Mammary microvascular endothelial cell (primary cell): ENCODE measurements at places on chromosomes 5 and 9. TPM values are rescaled to one million over a fixed set of nuclear protein-coding genes. Genes with fewer than 3 reads are reported as not detected.

The ELAVL2 gene
- 0.64 and 1.1 TPM in 2 replicates for total RNA-seq

The GOLM1 gene
- total RNA-seq, result 61.2 and 65.8 TPM in 2 replicates

The SELENOP gene
- 17.3 and 28.6 TPM in 2 replicates for total RNA-seq

The SMU1 gene
- 17.9 and 18.7 TPM in 2 replicates for total RNA-seq

The MYORG gene
- 6.1 and 7.4 TPM in 2 replicates for total RNA-seq

The PFN3 gene
- not detected in 2 replicates for total RNA-seq

The COX7C gene
- 378 and 478 TPM in 2 replicates for total RNA-seq

The CD72 gene
- total RNA-seq, result not detected in 2 replicates

The CCDC112 gene
- total RNA-seq, result 5.8 and 6.9 TPM in 2 replicates

The SV2C gene
- total RNA-seq, result not detected in 2 replicates

The MSX2 gene
- total RNA-seq, result 0.25 TPM in 1 of 2 replicates, not detected in the other

The SARDH gene
- total RNA-seq, result not detected in 2 replicates

The PLAC8L1 gene
- total RNA-seq, result not detected in 2 replicates
